Activated naive CD8-positive, alpha-beta T cell treated with anti-CD3 and anti-CD28 coated beads, Interleukin-2, amount 10 ng/mL, durations not matched to agents 7 days and 5 days (primary cell): ENCODE measurements at places on chromosomes 4 and X. TPM values are rescaled to one million over a fixed set of nuclear protein-coding genes. Genes with fewer than 3 reads are reported as not detected.

- no peak for DNase-seq
Measured at GRCh38 chr4:108322497-108322896, 153.8 kb upstream of the LEF1 start.

GRCh38 chr4:40606239-40606767 is 23.4 kb downstream of the RBM47 start:
- no peak for DNase-seq

Gene MAGEB4
- total RNA-seq, result not detected

- DNase-seq, result no peak
Measured at GRCh38 chr4:188455062-188455752, 316.0 kb downstream of the TRIML1 start.

DNA sequence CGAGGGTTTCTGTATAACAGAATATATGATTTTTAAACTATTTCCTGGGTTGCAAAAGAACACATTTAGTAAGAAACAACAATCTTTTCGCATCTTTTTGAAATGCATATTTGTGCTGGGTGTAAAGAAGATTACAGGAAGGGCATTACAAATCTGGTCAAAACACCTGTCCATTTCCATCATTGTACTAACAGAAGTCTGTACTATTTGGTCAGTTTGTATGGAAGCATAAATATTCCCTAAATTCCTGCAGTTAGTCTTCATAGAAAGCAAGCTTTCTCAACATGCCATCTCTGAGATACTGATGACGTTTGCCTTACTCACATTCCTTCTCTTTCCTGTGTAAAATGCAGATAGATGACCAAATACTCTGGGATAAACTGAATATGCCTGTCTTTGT is 203.3 kb downstream of the NWD2 start:
- no peak for DNase-seq

GRCh38 chr4:84151574-84151973 is 347.5 kb downstream of the NKX6-1 start:
- DNase-seq, result no peak

Gene CENPVL2
- total RNA-seq, result not detected

Gene ALAS2
- not detected for total RNA-seq
